ENCODE measurements at places on chromosomes 13 and 19.

DNA sequence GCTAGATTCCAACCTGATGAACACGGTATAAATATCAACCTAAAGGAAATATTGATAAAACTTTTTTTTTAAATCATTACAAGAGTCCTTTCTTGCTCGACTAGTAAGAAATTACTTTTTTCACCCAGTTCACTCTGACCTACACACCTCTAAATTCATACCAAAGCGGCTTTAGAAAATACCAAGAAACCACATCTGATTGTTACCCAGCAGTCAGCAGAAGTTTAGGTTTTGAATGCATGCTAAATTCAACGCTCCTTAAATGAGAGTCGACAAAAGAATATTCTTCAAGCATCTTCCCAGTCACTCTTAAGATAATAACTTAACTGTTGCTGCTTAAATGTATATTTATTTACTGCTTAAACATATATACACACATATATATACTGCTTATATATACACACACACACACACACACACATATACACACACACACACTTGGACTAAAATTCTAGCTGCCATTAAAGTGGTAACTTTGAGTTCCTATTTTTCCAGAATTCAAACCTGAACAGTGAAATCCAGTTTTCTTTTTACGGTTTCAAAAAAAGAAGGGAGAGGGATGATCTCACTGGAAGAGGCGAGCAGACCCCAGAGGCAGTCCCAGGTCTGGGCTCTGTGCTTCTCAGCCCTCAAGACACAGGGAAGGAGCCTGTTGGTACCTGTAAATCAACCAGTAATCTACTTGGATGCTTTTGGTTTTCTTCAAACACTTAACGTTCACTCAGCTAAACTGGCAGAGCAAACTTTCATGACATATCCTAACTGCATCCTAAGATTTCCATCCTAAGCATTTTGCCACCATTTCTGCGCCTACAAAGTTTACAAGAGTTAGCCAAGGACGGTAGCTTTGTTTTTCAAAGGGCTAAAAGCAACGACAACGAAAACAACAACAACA lies 1.7 kb downstream of the STK24 start:
- ATAC-seq: no peak

DNA sequence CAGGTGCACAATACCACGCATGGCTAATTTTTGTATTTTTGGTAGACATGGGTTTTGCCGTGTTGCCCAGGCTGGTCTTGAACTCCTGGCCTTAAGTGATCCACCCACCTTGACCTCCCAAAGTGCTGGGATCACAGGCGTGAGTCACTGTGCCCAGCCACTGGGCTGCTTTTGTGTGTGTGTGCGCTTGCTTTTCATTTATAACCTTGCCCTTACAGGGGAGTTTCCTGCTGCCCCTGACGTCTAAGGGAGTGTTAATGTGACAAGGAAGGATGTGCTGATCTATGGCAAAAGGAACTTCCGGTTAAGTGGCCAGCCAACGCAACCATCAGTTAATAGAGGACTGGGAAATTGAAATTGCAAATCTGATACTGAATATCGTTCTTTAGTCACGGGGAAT lies 57.7 kb downstream of the ING1 start:
- no peak for ATAC-seq

DNA sequence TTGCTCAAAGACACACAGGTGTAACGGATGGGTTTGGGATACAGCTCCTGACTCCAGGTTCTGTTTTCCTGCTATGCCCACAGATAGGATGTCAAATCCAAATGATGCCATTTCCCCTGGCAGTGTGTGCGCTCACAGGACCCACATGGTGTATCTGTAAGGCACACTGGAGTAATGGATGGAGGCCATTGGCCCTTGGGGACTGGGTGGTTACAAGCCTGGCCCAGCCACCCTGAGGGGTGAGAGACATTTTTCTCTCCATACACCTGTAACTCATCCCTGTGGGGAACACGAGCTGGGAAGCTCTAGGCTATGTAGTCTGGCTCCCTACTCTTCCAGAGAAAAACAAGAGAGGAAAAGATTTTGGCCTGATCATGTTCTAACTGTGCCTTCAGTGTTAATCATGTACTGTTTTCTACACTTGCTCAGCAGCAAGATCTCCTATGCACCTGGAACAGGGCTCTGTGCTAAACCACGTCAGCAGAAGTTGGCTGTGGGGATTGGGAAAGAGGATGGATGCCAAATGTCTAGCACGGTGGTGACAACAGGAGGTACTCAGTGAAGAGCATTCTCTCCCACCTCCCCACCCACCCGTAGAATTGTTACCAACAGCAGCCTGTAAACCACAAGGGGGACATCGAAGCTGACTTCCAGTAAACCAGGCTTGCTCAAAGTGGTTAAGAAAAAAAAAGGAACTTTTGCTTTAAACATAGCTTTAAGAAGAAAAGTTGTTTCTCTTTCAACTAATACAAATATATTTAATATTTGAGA lies 237.0 kb downstream of the LACC1 start:
- no peak for ATAC-seq

- ATAC-seq: no peak
Measured at GRCh38 chr13:60328073-60328472, 68.9 kb upstream of the TDRD3 start.

DNA sequence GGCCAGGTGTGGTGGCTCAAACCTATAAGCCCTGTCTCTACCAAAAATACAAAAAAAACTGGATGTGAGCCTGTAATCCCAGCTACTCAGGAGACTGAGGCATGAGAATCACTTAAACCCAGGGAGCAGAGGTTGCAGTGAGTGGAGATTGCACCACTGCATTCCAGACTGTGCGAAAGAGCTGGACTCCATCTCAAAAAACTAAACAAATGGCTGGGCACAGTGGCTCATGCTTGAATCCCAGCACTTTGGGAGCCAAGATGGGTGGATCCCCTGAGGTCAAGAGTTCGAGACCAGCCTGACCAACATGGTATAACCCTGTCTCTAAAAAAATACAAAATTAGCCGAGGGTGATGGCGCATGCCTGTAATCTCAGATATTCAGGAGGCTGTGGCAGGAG lies 34.9 kb upstream of the ZNF83 start:
- ATAC-seq: no peak

- ATAC-seq: peak; percentile 70
Measured at GRCh38 chr19:46056536-46056935, 15.7 kb upstream of the IGFL4 start.

DNA sequence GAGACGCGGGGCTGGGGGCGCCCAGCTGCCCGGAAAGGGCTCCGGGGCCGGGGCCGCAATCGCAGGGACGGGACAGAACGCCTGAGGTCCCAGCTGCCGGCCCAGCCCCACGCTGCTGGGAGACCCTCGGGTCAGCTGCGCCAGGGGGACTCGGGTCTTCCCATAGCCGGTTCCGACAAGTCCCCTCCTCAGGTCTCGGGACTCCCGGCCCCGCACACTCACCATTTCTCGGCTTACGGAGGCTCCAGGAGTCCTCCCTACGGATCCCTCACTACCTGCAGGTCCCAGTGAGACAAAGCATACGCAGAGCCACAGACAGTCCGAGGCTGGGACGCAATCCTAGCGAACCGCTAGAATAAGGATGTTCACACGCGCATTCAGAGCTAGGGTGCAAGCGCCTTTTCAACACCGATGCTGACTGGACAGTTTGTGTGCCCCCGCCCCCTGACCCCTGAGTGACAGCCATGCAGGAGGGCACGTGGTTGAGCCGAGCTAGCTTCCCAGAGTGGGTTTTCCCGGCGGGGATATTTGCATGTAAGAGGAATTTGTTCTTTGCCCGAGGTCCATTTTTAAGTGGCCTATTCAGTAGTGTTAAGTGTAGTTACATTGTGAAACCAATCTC lies 13.6 kb downstream of the ZNF490 start:
- no peak for ATAC-seq

All from motor neuron (in vitro differentiated cells).